ENCODE measurements at places on chromosomes 3 and 15.

DNA sequence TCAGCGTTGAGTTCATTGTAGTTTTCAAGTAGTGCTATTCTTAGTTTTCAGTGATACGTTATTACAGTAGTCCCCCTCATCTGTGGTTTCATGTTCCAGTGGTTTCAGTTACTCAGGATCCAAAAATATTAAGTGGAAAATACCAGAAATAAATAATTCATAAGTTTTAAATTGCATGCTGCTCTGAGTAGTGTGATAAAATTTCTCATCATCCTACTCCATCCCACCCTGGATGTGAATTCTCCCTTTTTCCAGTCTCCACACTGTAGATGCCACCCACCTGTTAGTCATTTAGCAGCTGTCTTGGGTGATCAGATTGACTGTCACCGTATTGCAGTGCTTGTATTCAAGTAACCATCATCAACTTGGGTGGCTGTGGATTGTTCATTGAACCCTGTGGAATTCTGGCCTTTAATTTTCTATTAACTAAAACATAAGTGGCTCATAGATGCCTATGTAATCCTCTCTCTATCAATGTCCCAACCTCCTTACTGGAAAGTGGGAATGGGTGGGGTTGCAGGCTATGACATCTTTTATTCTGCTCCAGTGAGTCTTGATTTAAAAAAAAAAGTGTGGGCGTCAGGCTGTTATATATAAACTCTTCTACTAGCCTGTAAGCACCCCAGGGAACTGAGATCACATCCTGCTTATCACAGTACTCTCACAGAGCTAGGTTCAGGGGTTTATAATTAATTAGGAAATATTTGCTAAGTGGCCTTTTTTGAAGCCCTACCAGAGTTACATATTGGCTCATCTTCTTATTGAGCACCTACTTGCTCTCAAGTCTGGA, 97.5 kb downstream of the CFAP20DC start:
- no peak for DNase-seq

DNA sequence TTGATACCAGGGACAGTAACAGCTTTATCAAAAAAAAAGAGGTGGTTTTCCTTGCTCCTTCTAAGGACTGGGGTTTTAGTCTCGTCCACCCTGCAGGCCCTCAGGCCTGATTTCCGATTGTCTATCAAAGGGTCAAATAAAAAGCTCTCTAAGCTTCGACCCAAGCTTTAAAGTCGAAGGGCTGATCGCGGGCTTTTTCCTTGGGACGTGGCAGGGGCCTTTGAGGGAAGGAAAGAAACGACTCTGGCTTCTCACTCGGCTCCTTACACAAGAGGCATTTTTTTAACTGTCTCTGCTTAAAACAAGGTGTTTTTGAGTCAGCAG, 354 bp upstream of the KLHL24 start:
- no peak for DNase-seq

- no peak for DNase-seq
Observed at GRCh38 chr3:54056521-54056920, 65.8 kb upstream of the CACNA2D3 start.

DNA sequence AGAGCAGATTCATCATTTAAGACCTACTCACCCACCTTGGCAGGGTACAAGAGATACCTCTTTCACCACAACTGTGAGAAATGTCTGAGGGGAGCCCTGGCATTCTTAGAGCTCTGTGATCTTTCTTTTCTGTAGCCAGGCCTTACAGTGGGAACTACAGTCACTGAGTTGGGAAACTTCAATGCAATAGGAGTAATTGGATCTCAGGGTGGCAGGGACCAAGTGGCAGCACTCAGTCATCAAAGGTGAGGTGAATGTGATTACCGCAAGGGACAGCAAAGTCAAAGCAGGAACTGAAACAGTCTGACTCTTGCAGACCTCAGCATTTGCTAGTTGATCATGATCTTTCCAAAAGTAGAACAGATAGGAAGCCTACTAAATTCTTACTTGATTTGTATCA, 7.2 kb upstream of the MCF2L2 start:
- DNase-seq = no peak

DNA sequence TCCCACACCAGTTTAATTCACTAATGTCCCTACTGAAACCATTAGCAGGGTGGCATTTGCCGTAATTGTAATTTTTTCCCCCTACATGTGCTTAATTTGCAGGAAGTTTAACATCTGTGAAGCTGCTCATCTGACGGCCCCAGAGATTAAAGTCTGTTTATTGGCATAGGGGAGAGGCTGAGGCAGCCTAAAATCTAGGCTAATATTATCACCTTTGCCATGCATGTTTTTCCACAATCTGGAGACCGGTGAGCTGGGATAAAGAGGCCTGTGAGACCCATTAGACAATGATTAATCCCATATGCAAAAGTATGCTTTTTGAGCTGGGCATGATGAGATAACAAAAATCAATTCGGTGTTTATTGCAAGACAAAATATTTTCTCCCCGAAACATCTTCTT, 561.2 kb upstream of the ALCAM start:
- DNase-seq = no peak

DNA sequence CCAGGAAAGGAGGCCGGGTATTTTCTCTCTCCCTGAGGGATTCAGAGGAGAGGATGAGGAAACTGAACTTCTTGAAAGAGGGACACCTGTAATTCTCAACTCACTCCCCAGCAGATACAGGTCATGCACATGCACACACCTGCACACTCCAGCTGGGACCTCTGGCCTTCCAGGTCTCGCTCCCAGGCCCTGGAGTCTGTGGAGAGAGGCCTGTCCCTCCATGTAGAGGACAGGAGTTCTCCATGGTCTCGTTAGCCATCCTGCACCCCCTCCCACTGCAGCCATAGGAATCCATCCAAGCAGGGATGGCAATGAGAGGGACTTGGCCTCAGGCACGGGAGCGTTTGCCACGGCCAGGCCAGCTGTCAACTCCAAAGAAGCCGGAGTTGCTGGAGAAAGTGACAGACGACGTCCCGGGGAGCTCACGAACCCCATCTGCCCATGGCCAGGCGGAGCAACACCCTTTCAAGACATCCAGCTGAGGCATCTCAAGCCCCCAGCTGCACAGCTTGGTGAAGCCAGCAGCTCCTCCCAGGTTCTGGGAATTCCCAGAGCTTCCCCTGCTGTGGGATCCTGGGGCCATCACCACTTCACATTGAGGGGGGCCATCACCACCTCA, 223.3 kb downstream of the UACA start:
- DNase-seq = no peak

- DNase-seq = no peak
Observed at GRCh38 chr3:81709606-81710005, 51.8 kb downstream of the GBE1 start.

GRCh38 chr15:31752065-31752762, 278.1 kb upstream of the CHRNA7 start:
- DNase-seq = no peak

DNA sequence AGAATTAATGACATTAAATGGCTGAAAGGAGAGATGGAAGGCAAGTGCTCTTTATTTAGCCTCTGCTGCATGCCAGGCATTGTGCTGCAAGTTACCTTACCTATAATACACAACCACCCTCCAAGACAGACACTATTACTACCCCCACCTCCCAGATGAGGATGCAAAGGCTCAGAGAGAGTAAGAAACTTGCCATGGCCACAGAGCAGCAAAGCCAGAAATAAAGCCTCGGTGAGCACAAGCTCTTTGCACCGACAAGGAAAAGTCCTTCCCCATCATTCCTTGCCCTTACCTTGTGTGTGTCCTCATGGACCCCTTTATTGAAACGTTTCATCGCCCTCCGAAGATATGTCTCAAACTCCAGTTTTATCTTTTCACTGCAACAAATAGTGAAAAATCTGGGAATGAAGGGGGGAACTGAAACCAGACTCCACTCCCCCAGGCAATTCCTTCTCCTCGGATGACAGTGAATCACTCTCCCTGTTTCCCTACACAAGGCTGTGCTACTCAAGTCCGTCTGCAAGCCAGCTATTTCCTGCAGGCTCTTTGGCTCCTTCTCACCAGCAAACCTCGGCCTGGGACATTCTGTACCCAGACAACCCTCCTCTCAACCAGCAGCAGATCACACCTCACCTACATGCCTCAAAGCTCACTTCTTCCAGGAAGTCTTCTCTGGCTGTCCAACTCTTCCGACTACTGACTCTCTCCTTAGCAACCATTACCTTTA, 11.4 kb downstream of the XPC start:
- no peak for DNase-seq

DNA sequence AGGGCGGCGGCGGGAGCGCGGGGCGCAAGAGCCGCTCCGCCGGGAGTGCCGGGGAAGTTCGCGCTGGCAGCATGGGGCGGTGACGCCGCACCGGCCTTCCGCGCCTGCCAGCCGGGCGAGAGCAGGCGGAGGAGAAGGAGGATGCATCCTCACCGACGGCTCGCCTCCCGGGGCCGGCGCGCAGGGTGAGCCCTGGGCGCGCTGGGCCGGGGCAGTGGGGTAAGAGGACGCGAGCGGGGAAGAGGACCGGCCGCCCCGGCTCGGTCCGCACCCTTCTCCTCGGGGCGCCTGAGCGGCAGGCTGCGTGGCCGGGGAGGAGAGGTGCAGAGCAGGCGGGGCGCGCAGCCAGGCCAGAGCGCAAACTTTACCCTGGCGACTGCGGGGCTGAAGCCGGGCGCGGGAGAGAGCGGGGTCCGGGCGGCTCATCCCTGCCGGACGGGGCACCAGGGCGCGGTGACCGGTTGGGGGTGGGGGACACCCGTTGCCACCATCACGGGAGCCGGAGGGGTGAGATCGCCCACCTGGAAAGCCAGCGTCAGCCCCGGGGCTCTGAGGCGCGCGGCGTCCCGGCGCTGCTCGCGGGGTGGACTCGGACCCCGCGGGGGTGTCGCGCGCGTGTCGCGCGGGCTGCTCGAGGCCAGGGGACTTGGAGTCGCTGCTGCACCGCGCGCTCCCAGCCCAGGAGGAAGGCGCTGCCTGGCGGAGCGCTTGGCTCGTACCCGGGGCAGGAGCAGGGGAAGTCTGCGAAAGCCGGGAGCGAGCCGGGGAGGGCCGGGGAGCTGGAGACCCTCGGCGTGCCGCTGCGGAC, 542 bp downstream of the GABRA5 start:
- no peak for DNase-seq
